ENCODE measurements at places on chromosomes 5 and 9.

DNA sequence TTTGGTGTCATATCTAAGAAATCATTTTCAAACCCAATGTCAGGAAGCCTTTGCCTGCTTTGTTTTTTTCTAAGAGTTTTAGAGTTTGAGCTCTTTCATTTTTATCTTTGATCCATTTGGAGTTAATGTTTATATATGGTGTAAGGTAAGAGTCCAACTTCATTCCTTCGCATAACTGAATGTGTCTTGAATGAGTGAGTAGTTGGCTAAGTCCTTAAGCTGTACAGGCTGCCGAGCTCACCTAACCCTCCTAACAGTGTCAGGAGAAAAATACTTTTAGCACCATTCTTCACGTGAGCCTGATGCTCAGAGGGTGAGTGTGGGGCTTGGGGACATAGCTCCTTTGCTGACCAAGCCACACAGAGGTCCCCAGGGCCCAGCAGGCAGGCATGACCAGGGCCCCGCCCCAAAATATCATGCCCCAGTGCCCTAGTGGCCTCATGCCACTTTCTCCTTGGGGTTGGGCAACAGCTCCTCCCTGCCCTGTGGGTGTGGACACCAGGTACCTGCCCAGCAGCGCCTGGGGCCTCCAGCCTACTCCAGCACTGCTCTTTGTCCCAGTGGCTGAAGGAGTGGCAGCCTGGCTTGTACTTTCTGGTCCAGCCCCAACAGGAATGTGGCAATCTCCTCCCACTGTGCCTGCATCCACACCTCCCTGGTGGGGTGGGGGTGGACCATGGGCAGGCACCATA lies 17.2 kb downstream of the PPARGC1B start:
- DNase-seq = no peak

DNA sequence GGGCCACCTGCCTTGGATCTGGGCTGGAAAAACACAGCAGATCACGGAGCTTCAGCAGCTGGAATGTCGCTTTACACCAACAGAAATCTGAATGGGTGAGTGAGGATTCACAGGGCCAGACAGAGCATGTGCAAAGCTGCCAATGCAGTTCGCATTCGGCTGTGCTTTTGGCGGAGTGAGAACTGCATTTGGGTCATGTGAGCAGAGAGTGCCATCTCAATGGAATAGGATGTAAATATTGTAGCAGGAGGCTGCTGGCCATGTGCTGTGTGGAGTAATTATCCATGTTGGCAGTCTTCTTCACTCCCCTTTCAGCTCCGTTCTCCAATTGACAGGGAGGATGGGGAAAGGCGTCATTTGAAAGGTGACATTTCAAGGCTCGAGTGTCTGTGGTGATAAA lies at the start of gene ANKRD55:
Gene ANKRD55, minus strand, starts transcription at position 101 of the 400 bp plus-strand sequence. CDS start 417 bp downstream, outside the sequence.
- DNase-seq = no peak

GRCh38 chr5:143524338-143524945 lies 121.0 kb upstream of the NR3C1 start:
- DNase-seq = no peak

GRCh38 chr5:89300426-89300970 lies 417.5 kb upstream of the MEF2C start:
- DNase-seq = no peak

GRCh38 chr5:159913501-159913900 lies 2.8 kb upstream of the ADRA1B start:
- DNase-seq = no peak

DNA sequence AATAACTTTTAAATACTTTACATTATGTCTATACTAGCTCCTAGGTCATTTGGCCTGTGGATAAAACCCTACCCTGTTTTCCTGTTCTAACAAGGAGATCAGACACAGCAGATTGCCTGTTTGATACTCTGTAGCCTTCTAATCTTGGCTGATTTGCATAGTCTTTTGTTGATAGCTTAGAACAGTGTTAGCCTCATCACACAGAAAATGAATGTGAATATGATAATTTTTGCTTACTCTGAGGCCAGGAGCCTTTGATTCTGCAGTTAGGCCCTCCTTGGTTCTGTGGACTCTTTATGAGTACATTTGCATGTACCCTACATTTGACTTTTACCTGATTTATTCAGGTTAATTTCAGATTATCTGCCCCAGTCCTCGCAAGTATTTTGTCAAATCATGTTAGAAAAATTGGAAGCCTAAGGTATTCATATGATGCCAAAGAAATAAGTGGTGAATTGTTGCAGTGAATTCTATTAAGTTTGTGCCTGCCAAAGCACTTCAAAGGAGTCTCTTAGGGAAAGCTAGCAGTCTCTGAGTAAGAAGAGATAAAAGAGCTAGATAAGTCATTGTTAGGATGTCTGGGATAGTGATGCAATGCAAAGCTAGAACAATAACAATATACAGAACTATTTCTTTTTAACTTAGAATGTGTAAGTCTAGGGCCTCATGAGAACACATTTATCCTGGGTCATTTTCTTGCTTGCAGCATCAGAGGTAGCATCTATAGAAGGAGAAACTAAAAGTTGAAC lies 56.4 kb downstream of the SCAMP1 start:
- no peak for DNase-seq

DNA sequence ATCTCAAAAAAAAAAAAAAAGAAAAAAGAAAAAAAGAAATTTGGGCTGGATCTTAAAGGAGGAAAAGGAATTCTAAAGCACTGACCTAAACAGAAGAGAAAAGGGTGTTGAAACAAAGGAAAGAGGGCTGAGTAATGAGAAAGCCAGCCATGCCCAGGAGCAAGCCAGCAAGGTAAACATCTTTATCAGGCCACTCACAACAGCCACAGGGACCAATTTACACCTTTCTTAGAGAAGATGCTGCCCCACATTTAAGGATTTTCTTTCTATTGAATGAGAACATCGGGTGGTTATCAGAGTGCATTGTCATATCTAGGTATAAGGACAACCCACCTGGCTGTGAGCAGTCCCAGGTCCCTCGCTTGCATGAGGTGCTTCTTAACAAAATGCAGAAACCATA lies 16.6 kb downstream of the LHFPL2 start:
- no peak for DNase-seq

GRCh38 chr9:116267021-116267420 lies 113.4 kb downstream of the PAPPA start:
- no peak for DNase-seq

DNA sequence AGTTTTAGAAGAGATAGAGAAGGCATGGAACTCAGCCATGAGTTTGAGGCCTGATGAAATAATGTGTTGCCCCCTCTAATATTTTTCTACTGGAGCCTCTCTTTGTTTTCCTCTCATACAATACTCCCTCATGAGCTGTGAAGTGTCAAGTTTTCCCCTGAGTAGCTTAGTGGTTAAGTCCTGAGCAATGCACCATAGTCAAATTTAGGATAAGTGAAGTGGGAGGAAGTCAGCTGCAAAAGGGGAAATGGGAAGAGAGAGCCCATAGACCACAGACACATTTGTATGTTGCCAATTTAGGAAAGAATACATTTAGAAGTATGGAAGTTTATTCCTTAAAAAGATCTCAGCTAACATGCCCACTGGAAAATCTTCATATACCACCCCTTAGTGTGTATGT lies 171.5 kb upstream of the NREP start:
- DNase-seq = no peak

DNA sequence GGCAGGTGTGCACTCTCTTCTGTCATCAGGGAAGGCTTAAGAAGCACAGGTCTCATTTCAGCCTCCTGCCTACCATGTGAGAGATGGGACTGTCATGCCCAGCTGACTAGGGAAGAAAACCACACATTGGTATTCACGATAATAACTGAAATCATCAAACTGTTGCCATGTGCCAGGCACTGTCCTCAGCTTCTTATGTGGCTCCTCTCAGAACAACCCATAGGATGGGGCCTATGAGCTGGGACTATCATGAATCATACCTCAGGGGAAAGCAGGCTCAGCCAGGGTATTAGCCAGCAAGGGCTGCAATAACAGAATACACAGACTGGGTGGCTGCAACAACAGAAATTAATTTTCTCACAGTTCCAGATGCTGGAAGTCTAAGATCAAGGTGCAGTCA lies 3.3 kb downstream of the AFAP1L1 start:
- no peak for DNase-seq

DNA sequence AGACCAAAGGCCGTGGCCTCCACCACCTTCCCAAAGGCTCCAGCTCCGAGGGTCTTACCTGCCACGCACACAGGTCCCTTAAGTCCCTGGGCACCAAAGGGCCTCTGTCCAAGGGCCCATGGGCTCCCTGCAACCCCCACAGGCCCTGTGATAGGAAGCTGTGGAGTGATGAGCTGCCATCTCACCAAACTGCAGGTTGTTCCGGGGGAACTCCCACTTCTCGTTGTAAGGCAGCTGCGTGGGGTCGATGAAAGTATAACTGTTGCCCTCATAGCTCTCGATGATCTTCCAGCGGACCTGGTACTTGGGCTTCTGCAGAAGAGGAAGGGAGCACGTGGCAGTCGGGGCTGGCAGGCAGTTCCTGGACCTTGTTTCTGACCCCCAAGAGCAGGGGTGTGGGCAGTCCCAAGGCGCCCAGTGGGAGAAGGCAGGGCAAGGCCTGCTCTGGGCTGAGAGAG lies 24.8 kb downstream of the CSF1R start:
- no peak for DNase-seq

- DNase-seq = no peak
These were observed 91.5 kb upstream of the CDH9 start for GRCh38 chr5:27129926-27130325.

- DNase-seq = no peak
These were observed 90.8 kb downstream of the VAV2 start for GRCh38 chr9:133901184-133901835.

DNA sequence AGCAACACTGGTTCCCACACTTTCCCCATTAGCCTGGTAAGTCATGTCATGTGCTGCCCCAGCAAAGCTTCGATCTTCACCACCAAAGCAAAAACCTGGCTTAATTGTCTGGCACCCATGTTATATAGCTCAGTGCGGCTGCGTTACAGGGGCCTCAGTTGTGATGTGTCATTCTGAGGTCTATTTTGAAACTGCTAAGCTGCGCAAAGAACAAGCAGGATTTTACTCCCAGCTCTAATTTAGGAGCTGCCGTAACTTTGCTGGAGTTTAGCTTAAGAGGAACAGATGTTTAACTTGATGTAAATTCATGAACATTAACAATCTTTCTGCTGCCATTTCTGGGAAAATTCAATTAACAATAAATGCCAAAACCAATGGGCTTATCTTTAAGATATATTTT lies 274.1 kb downstream of the HSPA4 start:
- DNase-seq = no peak

DNA sequence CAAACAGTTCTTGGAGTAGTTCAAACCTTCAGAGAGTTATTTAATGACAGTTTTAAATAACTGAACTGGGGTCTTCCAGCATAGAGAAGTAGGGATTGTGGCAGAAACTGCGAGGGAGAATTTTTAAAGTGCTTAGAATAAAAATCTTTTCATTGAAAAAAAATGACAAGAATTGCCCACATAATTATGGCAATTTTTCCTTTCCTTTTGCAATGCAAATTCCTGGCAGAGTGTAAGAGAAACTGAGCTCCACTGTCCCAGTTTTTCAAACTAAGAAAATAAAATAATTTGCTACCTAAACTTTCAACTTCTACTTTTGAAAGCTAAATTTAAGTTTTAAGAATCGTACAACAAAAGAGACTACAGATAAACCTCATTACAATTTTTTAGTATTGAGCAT lies 2.3 kb upstream of the PTGER4 start:
- no peak for DNase-seq

GRCh38 chr5:30937070-30937469 lies 256.4 kb upstream of the CDH6 start:
- DNase-seq = no peak

DNA sequence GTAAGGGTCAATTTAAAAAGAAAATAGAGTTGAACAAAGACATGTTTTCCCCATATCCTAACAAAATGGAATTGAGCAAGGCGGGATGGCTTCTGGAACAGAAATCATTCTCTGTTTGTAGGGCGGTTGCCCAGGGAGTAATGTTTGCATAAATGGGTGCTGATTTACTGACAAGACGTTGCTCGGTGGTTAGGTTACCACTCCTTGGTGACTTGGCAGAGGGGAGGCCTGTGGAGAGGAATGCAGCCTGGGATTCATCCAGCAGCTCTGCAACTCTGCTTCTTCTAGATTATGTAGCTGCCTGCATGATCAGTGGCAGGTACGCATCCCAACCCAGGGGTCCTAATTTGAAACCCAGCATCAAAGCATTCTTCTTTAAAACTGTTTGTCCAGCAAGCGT lies 200.2 kb downstream of the CFAP90 start:
- no peak for DNase-seq

DNA sequence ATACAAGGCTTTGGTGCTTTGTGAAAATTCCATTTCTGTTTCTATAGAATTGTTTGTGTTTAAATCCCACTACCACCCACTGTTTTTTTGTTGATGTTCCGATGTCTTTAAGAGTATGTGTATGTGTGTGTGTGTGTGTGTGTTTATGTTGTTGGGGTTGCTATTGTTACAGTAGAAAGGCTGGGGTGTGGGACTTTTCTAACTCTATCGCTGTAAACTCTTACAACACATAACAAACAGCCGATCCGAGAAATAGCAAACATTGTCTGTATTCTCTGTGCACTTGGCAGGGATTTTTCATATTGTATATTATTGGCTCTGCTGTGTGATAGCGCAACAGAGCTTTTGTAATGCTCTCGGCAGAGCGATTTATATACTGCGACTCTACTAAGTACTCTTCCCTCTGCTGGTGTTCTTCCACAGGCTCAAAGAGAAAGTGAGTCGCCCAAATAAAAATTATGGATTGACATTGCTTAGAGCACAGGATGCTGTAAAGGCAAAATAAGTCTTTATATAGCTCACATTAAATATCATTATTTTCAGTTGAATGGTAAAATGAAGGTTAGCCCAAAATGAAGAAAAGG lies 492.2 kb upstream of the ARRDC3 start:
- DNase-seq = no peak

DNA sequence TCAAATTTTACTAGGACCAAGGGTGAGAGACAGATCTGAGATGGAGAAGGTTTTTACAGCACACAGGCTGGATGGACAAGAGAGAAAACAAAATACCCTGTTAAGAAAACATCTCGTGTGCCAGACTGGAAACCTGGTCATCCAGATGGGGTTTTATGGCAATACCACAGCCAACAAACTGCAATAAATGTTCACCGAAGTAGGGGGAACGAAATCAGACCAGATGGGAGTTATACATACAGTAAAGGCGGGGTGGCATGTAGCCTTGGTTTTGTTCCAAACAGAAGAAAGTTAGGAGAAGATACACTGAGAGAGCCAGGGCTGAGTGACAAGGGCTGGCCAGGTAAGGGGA lies 63.3 kb downstream of the DCP2 start:
- DNase-seq = no peak

- no peak for DNase-seq
These were observed 3.0 kb upstream of the ERGIC1 start for GRCh38 chr5:172830876-172831662.

DNA sequence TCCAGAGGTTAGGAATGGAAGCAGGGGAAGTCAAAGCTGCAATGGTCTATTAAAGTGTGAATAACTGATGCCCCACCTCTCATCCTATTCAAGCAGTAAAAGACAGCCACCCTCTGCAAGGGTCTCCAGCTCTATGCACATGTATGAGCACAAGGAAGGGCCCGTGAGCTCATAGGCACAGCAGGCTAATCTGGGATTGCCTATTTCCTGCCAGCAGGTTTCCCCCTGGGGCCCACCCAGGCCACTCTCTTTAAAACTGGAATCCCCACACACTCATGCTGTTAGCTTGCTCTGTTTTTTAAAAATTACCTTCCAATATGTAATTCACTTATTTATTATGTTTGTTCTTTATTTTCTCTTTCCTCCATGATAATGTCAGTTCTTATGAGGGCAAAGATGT lies 48.7 kb upstream of the ZNF366 start:
- DNase-seq = no peak

Measured in activated T-cell treated with anti-CD3 and anti-CD28 coated beads, Interleukin-2, amount 50 U/mL, for 48 hours (primary cell).